Activated T-helper 1 cell treated with anti-CD3 and anti-CD28 coated beads, Interleukin-2, amount 50 U/mL, for 16 hours (primary cell): ENCODE measurements at places on chromosomes 1 and 21.
A peak's percentile ranks its signal among the peaks of the same experiment; 100 is the strongest.

DNA sequence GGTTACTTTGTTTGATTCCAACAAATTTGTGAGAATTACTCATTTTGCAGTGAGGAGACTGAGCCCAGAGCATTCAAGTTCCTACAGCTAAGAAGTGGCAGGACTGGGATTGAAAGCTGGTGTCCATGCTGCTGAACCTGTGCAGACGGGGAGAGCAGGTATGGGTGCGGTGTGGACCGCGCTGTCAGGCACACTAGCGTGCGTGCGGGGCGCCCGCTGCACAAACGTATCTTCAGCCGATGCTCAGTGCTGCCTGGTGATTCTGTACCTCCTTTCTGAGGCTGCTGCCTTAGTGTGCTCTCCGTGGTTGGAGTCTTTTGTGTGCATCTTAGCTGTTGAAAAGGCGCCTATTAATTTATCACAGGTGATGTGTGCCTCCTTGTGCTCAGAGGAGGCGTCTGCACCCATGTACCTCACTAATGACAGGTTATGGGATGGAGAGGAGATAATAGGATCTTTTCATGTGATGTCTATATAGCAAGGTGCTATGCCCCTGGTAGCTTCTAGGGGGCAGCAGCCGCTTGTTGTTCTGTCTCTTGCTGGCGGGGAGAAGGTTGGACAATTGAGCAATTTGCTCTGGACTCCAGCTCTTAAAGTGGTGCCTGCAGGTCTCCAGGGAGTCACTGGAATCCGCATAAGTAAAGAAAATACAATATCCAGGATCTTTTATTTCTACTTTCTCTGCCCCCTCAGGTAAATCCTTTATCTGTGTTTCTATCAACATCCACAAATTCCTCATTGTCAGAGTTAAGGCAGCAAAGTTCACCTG is 32.5 kb downstream of the PEX14 start:
- DNase-seq = peak; percentile 26

GRCh38 chr1:215277532-215277931 is 195.0 kb downstream of the KCNK2 start:
- DNase-seq = no peak

DNA sequence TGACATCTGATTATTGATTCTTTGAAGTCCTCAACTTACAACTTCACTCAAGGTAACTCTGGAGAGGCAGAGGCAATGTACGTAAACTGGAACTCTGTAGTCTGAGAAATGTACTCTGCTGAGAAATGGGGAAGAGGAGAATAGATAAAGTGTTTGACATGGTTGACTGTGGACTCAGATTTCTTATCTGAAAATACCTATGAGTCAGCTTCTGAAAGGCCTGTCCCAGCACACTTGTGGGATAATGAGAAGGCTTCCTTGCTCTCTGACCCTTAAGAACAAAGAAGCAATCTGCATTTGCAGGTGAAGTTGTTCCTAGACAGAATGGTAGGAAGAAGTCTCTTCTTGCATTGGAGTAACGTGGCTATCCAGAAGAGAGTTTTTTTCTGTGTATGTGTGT is 1573.5 kb downstream of the BRINP3 start:
- DNase-seq = no peak

DNA sequence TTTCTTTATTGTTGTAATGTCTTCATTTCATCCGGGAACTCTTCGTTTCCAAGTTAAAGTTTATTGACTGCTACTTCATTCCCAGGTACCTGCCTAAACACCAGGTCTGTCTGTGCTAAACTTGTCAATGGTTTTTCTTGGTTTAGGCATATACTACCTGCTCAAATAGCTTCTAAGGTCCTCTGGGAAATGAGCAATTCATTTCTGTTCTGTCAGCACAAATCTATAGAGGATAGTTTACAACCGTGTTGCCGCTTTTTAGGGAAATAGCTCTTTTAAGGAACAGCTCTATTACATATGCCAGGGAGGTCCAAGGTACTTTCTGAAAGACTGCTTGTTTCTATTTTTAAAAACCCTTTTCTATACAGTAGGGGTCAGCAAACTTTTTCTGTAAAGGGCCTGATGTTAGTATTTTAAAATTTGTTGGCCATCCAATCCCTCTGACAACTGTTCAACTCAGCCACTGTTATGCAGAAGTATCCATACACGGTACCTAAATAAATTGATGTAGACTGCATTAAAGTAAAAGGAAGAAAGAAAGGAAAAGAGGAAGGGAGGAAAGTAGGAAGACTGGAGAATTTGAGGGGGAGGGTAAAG is 222.7 kb upstream of the PTBP2 start:
- no peak for DNase-seq

DNA sequence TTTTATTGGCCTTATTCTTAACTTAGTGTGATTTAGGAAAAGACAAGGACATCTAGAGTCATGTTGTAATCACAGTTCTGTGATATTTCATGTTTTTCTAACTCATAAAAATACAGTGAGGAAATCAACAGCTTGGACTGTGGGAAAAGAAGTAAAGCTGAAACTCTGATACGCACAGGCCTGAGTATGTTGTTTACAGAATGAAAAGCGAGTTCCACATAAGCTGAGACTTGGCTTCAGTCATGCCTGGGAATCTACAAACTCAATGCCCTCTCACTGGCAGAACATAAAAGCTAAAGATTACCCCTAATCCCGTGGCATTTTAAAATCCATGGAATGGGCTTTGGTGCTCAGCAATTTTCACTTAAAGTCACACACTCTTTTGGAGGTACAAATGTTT is 23.6 kb upstream of the ATP5PO start:
- no peak for DNase-seq

DNA sequence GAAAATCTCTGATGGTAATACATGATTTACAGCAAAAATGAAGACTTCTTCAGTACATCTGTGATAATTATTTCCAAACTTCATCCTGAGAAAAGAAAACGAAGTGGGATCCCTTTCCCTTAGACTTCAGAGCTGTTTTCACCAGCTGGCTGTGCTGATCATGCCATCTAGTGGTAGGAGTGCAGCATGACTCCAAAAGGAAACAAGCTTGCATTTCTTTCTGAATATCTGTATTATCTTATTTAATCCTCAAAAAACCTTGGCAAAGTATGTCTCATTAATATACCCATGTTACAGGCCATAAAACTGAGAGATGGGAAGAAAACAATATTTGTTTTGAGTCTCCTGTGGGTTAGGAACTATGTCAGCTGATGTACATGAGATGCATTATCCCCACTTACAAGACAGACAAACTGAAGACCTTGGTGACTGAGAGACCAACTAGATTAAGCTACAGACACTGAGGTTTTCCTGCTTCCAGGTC is 9.8 kb upstream of the GJA8 start:
- no peak for DNase-seq

DNA sequence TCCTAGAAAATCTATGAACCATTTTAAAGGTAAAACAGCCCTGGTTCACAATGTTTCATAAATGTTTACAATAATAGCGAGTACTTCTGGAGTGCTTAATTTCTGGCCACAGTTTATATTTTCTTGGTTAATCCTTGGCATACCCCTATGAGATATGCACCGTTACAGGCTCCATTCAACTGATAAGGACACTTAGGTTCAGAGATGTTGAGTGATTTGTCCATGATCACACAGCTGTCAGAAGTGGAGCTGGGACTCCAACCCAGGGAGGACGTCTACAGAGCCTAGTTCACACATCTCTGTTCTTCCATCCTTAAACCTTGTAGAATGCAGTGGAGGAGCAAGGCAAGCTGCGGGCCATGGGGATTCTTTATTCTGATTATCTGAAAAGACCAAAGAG is 48.4 kb upstream of the RUNX1 start:
- DNase-seq = no peak

GRCh38 chr21:44993321-44994046 is 53.7 kb downstream of the SLX9 start:
- DNase-seq = no peak

DNA sequence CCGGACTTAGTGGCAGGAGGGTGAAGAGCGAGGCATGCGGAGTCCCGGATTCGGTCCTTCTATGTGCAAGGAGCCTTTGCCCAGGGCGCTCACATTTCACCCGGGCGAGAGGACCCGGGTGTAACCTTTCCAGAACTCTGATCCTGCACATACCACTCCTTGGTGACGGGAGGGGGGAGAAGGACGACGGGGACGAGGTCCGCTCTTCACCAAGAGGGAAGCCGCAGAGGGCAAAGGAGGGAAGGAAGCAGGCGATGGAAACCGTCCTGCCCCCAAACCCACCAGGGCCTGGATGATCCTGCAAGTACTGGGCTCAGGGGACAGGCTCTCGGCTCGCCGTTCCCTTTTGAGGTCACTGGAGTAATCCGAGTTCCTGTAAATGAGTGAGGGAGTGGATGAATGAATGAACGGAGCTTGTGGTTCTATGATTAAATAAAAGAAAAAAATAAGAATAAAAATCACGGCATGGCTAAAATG is 993 bp downstream of the SYPL2 start:
- no peak for DNase-seq

- no peak for DNase-seq
Observed at GRCh38 chr1:214838351-214838750, 235.4 kb downstream of the CENPF start.

GRCh38 chr1:70475023-70475422 is 64.0 kb downstream of the CTH start:
- DNase-seq = no peak

GRCh38 chr1:85623061-85623471 is 42.5 kb downstream of the CCN1 start:
- no peak for DNase-seq

DNA sequence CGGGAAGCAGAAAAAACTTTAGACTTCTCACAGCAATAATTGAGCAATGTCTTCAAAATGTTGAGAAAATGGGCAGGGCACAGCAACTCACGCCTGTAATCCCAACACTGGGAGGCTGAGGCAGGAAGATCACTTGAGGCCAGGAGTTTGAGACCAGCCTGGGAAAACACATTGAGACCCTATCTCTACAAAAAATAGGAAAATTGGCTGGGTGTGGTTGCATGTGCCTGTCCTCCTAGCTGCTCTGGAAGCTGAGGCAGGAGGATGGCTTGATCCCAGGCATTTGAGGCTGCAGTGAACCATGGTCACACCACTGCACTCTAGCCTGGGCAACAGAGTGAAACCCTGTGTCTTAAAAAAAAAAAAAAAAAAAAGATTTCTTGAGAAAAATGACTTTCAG is 7.8 kb upstream of the ZFP69 start:
- DNase-seq = no peak

DNA sequence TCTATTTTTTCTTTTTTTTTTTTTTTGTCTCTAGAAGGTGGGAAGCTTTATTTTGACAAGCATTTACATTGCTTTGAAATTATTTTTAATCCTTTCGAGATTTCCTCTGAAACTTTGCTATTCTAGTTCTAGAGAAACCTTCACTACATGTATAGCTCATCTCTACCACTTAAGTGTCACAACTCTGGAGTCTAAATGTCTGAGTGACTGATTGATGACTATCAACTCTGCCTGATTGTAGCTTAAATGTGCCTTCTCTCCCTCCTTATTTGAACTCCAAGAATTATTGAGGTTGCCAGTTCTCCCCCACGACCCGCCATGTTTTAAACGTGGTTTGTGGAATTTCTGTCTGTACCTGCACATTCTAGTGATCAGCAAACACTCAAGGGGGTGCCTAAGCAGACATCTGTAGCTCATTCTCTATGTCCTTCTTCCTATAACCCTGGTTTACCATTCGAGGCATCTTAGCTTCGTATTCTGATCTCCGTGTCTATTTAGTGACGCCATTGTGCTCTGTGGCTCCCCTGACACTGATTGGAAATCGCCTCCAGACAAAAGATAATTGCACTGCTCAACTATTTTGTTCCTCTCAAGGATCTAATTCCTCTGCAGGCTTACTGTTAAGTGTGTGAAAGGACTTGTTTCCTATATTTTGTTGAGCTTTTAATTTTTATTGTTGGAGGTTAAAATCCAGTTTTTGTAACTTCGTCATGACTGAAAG is 1570.6 kb downstream of the BRINP3 start:
- DNase-seq = no peak

- no peak for DNase-seq
Observed at GRCh38 chr1:17594690-17595601, 55.4 kb downstream of the ARHGEF10L start.
